NCI-H1694 (cell line): ENCODE measurements at places on chromosomes 16 and 17.

DNA sequence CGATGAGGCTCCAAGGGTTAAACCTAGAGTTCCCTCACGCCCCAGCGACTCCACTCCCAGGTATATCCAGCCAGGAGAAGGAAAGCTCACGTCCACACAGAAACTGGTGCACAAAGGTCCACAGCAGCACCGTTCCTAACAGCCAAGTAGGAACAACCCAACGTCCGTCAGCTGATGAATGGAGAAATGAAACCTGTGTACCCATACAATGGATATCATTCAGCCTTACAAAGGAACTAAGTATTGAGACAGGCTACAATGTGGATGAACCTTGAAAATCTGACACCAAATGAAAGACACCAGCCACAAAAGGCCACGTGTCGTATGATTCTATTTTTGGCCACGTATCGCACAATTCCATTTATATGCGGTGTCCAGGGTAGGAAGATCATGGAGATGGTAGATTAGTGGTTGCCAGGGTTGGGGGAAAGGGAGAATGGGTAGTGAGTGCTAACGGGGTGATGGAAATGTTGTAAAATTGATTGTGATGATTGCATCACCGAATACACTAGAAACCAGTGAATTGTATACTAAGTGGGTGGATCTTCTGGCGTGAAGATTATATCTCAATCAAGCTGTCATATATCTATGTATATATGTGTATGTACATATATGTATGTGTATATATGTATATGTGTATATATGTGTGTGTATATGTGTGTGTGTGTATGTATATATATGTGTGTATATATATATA is 30.1 kb downstream of the NLRC3 start:
- DNase-seq, result no peak

DNA sequence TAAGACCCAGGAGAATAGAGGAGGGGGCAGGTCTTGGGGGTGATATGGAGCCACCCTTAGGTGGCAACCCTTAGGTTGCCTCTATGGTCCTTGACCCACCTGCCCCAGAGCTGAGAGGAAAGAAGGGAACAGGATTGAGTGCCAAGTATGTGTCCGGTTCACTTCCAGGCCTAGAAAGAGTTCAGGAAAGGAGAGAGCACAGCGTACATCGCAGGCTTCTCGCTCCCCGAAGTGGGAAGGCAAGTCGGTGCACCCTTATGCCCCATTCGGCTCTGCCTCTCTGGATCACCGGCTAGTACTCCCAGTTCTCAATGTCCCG is 631 bp downstream of the SP6 start:
- DNase-seq, result no peak

DNA sequence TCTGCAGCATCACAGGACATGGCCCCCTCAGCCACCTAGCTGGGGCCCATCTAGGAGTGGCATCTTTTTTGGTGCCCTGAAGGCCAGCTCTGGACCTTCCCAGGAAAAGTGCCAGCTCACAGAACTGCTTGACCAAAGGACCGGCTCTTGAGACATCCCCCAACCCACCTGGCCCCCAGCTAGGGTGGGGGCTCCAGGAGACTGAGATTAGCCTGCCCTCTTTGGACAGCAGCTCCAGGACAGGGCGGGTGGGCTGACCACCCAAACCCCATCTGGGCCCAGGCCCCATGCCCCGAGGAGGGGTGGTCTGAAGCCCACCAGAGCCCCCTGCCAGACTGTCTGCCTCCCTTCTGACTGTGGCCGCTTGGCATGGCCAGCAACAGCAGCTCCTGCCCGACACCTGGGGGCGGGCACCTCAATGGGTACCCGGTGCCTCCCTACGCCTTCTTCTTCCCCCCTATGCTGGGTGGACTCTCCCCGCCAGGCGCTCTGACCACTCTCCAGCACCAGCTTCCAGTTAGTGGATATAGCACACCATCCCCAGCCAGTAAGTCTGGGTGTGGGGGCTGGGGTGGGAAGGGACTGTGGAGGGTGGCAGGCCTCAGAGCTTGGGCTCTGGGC is 22.0 kb downstream of the RARA start:
- no peak for DNase-seq

- DNase-seq, result no peak
Observed at GRCh38 chr17:46742565-46743270, 75.8 kb downstream of the WNT3 start.

DNA sequence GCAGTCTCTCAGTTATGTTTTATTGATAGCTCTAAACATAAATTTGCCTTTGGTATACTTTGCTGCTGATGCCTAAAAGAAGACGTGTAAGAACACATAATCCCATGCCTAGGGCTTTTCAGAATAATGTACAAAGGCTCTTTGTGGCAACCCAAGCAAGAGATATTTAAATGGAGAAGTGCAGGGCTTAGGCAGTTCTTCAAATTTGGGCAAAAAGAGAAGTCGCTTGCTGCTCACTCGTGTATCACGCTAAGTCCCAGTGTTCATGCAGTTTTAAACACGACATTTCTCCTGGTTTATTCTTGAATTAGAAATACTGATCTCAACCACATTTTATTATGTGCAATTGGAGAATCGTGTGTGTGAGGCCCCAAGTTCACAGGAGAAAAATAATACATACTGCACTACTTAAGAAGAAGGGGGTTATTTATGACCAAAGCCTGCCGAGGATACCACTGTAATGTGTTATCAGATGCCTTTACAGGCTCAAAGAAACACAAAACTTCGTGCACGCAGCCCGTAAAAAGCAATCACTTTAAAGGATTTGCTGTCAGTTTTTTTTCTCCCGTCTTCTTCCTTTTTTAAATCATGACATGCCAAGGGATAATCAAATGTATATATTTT is 22.5 kb upstream of the IRX6 start:
- DNase-seq, result no peak

DNA sequence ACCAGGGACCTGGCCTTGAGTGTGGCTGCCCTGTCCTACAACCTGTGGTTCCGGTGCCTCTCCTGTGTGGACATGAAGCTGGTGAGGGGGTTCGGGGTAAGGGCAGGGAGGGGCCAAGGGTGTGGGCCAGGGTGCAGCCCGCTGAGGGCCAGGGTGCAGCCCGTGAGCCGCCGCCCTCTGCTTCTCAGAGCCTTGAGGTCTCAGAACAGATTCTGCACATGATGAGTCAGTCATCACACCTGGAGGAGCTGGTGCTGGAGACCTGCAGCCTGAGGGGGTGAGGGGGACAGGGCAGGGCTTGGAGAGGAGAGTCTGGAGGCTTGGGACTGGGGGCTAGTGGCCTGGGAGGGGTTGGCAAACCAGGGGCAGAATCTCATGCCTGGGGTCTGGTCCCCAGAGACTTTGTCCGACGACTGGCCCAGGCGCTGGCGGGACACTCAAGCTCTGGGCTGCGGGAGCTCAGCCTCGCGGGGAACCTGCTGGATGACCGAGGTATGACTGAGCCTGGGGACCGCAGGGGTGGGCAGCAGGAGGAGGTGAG is 2.2 kb downstream of the CARMIL2 start:
- DNase-seq, result no peak
